ENCODE measurements at places on chromosomes 7 and 10.

- DNase-seq: no peak
Measured at GRCh38 chr7:2519119-2519930, at the start of gene LFNG. TSS of gene LFNG (plus strand) at chr7:2519774. CDS start at chr7:2519862, 88 bp downstream.

DNA sequence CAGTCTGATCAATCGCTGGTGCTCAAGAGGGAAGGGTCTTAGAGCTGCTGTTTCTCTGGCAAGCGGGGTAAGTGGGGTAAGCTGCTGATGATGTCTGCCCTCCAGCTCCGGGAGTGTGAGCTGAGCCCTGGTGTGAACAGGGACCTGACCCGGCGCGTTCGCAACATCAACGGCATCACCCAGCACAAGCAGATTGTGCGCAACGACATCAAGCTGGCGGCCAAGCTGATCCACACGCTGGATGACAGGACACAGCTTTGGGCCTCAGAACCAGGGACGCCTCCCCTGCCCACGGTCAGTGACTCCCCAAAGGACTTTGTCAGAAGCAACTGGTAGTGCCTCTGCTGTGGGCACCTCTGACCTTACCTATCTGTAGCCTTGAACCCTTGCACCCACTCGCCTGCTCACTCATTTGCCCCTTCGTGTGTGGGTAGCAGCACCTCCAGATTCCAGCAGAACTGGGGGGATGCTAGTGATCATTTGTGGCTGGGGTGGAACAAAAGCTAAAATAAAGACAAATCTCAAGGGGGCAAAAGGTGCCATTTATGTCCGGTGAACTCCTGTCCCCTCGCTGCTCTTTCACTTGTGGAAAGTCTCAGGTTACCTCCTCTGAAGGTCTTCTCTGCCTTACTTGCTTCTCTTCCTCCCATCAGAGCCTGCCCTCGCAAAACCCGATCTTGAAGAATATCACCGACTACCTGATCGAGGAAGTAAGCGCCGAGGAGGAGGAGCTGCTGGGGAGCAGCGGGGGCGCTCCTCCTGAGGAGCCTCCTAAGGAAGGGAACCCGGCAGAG is 3.2 kb downstream of the UFSP1 start:
- DNase-seq: no peak

DNA sequence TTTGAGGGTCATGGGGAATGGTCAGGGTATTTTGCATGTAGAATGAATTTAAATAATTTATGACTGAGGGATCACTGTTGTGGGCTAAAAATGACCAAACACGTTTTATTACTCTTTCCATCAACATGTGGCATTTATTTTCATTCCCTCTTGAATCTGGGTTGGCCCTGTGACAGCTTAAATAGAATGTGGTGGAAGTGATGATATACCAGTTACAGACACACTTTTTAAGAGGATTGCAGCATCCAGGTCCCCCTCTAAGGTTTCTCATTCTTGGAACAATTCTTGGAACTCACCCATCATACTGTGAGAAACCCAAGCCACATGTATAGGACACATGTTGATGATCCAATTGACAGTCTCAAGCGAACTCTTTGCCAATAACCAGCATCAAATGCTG is 272.4 kb downstream of the ETV1 start:
- no peak for DNase-seq

DNA sequence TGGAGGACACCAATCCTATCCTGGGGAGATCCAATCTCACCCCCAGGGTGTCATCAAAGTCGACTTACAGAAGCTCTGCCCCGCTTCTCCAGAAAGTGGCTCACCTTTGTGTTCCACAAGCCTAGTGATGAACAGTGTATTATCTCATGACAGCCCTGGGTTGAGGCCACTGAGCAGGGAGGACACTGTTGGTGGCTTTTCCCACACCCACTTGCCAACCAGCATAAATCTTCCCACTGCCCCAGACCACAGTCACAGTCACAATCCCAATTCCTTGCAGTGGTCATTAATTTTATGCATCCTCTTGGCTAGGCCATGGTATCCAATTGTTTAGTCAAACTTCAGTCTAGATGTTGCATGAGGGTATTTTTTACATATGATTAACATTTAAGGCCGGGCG is 18.4 kb downstream of the TNS3 start:
- DNase-seq: no peak

DNA sequence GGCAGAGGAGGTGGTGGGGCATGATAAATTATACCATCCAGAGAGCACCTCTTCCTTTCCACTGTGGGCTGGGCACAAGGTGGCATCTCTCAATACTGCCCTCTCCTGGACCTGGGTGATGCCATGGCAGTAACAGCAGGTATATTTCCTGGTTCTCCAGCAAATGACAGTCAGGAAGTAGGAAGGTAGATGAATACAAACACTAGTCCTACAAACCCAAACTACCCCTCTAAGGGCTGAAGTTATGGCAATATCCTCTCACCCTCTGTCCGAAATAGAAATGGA is 1004.9 kb downstream of the KCNMA1 start:
- DNase-seq: no peak

DNA sequence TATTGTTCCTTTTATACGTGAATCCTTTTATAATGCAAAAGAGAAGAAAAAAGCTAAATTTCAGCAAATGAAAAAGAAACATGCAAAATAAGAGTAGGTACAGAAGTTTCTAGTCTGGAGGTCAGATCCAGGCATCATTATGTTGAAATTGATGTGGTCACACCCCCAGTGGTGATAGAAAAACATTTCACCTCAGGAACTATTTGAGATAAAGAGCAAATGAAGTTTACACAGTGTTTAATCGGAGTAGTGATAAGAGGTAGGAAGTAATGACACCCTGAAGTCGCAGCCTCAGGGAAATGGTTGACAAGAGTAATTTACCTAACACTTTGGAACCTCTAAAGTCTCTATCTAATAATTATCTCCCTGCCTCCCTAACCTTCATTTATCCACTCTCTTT is 536.0 kb upstream of the STEAP1 start:
- no peak for DNase-seq

- no peak for DNase-seq
Measured at GRCh38 chr10:35611750-35612149, 6.6 kb downstream of the GJD4 start.

GRCh38 chr10:128708182-128708581 is 582.0 kb upstream of the MKI67 start:
- no peak for DNase-seq

DNA sequence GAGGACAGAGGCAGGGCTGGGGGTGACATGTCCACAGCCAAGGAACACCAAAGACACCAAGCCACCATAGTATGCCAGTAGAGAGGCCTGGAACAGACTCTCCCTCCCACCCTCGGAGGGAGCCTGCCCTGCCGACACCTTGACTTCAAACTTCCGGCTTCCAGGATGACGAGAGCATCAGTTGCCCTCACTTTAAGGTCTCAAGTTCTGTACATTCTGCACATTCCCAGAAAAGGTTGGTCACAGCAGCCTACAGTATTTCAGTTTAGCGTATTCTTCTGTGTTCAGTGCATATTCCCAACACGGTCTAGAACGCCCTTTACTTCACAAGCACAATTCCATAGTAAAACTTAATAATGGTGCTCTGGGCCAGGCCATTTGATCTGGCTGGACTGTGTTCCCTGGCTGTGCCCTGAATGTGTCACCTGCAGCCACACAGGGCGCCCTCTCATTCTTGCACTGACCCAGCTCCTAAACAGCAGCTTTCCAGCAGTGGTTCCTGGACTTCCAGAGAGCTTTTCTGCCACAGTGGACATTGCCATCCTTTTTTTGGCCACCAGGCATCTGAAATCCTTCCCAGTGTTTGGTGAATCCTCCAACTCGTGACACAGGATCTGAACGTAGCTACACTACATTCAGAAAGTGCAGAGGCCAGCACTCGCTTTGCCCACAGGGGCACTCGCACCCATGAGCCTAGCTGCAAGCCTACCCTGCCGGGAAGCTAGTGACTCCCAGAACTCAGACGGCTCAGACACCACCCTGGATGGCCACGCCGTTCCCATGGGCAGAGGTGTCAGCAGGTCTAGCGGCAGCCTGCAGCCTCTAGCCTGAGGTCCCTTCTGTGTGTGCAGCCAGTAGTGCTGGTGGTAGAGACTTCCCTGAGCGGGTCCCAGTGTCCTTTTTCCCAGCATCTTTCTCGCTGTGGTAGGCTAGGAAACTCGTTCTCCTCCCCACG is 36.4 kb upstream of the INSIG1 start:
- DNase-seq: no peak

DNA sequence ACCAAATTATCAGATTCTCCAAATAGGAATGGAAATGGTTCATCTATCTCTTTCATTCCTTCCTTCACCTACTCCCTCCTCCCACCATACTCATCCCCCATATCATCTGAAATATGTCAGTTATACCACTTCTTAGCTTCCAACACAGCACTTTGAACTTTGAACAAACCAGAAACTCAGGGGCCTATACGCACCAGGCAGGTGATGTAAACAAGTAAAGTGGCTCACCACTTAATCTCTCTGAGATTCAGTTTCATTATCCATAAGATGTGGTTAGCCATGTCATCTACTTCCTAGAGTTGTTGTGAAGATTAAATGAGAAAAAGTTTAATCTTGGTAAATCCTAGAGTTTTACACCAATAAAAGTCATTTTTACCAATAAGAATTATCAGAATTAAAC is 65.9 kb upstream of the LRRN3 start:
- no peak for DNase-seq

- DNase-seq: no peak
Measured at GRCh38 chr7:132246591-132246990, 329.7 kb downstream of the PLXNA4 start.

GRCh38 chr7:111823826-111824225 is 261.5 kb upstream of the IMMP2L start:
- no peak for DNase-seq

GRCh38 chr7:119228482-119228881 is 1004.0 kb downstream of the ANKRD7 start:
- DNase-seq: no peak

DNA sequence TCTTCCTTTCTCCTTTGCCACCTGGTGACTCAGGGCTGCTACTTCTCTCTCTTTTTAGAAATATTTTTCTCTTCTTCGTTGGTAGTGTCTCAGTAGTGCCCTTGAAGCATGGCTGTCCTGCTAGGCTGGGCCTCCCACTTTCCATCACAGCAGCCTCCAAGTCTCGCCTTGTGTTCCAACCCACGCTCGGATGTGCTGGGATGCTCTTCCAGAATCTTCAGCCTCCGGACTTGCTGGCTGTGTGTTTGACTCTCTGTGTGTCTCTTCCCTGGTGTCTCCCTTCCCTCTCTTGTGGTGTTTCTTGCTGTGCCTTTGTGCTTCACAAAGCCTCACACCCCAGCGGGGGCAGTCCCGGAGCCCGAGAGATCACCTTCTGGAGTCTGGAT is 100.5 kb downstream of the INPP5A start:
- DNase-seq: no peak

DNA sequence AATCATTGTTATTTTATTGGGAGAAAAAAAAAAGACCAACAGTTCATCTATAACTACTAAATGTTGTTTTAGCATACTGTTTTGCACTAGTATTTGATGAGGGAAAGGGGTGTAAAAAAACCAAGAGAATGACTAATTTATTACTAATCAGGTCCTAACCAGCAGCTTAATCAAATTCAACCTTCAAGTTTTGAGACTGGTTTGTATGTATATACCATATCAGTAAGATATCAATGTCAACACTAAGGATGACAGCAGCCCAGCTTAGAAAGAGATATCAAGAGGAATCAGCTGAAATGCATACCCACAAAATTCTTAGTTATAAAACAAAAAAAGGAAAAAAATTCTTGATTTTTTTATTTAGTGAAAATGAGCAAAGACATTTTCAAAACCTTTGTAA is 122.6 kb downstream of the KMT2C start:
- no peak for DNase-seq

GRCh38 chr10:101291331-101292193 is 62.3 kb upstream of the LBX1 start:
- no peak for DNase-seq

- DNase-seq: no peak
Measured at GRCh38 chr7:129462420-129462819, 28.2 kb downstream of the STRIP2 start.

DNA sequence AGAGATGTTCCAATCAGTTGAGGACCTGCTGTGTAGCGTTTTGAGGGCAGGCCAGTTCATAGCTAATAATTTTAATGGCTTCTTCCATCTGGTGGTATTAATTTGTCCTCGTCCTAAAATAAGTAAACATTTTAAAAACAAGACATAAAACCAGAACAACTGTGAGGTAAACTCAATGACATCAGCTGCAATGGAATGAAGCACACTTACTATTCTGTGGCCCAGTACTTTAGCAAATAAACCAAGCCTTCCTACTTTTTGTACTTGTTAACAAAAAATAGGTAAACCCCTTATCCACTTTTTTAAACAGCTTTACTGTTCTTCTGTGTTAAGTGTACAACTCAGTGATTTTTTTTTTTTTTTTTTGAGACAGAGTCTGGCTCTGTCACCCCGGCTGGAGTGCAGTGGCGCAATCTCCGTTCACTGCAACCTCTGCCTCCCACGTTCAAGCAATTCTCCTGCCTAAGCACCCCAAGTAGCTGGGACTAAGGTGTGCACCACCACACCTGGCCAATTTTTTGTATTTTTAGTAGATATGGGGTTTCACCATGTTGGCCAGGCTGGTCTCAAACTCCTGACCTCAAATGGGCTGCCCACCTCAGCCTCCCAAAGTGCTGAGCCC is 28.9 kb upstream of the FZD1 start:
- no peak for DNase-seq

- no peak for DNase-seq
Measured at GRCh38 chr10:123674741-123675140, 8.6 kb downstream of the GPR26 start.

- DNase-seq: no peak
Measured at GRCh38 chr10:89685936-89686335, 15.5 kb upstream of the KIF20B start.

DNA sequence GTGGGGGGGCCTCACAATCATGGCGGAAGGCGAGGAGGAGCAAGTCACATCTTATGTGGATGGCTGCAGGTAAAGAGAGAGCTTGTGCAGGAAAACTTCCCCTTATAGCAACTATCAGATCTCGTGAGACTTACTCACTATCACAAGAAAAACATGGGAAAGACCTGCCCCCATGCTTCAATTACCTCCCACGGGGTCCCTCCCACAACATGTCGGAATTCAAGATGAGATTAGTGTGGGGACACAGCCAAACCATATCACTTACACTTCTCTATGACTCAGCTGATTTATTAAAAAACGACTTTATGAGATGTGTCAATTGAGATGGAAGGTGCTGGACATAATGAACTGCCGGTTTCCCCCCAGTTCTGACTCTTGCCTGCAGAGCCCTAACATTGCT is 23.8 kb upstream of the CHN2 start:
- DNase-seq: no peak

GRCh38 chr7:157637216-157637949 is 300.6 kb downstream of the DNAJB6 start:
- no peak for DNase-seq

- DNase-seq: no peak
Measured at GRCh38 chr7:37899712-37900247, 16.8 kb downstream of the SFRP4 start.

DNA sequence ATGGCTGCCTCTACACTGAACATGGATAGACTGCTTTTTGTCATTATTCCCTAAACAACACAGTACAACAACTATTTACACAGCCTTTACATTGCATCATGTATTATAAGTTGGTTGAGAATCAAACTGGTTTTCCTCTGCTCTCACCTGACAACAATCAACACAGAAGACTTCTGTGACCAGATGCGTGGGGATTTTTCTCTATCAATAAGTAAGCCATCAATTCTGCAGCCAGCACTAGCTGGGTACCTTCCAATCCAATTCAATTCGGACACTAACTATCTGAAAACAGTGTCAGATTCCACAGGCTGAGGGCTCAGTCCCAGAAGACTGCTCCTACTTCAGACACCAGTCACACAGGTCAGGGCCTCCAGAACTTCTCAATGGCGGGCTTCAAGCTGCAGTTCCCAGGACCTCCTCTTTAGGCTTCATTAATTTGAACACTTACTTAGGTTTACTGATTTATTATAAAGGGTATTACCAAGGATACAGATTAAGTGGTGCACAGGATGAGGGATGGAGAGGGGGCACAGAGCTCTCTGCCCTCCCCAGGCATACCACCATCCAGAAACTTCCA is 36.4 kb upstream of the ASL start:
- DNase-seq: no peak
